ENCODE measurements at places on chromosomes 3 and 15.

- DNase-seq = no peak
Measured at GRCh38 chr3:46863261-46863782, at the start of gene MYL3. Gene MYL3 (minus strand): TSS chr3:46863444. CDS start chr3:46863390, 54 bp downstream.

DNA sequence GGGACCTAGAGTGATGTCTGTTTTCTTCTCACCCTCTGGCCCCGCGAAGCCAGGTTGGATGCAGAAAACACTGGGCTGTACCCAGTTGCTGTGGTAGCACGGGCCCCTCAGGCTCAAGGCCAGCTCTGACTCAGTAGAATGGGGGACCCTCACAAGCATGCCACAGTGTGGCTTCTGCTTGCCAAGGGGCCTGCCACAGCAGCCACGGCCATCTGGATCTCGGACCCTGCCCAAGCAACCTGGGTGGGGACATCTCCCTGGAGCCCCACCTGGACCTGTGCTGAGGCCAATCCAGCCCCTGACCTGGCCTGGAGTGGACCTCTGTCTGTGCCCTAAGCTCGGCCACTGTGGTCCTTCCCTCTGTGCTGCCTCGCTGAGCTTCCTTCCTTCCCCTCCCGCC is 59.0 kb downstream of the MGLL start:
- DNase-seq = no peak

GRCh38 chr3:126464997-126465396 is 10.7 kb downstream of the ZXDC start:
- DNase-seq = no peak

- DNase-seq = no peak
Measured at GRCh38 chr3:143056372-143056771, 55.0 kb downstream of the U2SURP start.

GRCh38 chr3:100527347-100527735 is 34.9 kb downstream of the TMEM45A start:
- no peak for DNase-seq

- DNase-seq = no peak
Measured at GRCh38 chr3:196868297-196868661, 559 bp downstream of the SENP5 start.

DNA sequence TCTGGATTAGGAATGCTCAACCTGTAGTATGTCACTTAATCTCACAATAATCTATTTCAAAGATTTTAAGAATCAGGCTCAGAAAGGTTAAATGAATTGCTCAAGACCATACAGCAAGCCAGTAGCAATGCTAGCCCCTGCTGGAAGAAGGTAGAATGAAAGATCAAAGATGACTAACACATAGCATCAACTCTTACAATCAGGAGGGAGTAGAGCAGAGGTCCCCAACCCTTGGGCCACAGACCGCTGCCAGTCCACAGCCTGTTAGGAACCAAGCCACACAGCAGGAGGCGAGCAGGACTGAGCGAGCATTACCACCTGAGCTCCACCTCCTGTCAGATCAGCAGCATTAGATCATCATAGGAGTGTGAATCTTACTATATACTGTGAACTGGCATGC is 15.5 kb upstream of the GATM start:
- DNase-seq = no peak

- no peak for DNase-seq
Measured at GRCh38 chr15:99390667-99391066, 139.4 kb downstream of the LRRC28 start.

DNA sequence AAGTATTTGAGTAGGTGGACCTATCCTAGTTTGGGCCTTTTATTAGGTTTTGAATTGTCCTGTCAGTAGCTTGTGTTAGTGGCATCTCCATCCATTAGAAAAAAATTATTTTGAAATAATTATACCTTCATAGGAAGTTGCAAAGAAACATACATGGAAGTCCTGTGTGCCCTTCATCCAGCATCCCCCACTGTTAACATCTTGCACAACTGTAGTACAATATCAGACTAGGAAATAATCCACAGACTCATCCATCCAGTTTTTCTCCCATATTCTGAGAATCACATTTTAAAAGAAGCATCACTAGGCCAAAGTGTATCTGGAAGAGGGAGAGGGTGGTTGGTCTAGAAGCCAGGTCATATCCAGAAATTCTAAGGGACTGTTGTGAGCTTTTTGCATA is 155.5 kb upstream of the ROPN1 start:
- DNase-seq = no peak

DNA sequence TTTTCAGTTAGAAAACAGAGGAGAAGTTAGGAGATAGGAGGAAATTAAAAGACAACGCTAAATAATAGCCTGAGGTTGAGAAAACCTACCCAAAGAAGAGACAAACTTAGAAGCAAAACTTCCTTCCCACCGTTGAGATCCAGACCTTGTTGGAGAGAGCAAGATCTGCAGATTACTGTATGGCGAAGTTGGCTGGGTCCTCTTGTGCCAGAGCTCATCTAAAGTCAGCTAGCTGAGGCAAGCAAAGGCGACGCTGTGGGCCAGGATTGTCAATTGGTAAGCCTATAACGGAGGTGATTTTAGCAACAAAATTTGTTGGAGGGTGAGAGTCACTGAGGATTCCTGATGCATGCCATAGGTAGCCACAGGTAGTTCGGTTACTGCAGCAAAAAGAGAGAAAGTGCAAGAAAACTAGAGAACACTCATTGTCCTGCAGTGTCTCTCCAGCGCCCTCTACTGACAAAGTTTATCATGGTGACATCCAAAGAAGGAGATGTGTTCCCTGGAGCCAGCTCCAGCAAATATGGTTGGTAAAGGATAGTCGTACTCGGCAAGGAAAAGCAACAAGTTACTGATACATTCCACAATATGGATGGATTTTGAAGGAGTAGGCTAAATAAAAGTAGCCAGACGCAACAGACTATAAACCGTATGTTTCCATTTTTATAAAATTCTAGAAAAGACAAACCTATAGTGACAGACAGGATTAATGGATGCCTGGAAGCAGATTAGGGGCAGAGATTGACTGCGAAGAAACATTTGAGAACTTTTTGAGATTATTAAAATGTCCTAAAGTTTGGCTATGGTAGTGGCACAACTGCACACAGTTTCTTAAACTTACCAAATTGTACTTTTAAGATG is 9.8 kb upstream of the OR5K4 start:
- DNase-seq = no peak

DNA sequence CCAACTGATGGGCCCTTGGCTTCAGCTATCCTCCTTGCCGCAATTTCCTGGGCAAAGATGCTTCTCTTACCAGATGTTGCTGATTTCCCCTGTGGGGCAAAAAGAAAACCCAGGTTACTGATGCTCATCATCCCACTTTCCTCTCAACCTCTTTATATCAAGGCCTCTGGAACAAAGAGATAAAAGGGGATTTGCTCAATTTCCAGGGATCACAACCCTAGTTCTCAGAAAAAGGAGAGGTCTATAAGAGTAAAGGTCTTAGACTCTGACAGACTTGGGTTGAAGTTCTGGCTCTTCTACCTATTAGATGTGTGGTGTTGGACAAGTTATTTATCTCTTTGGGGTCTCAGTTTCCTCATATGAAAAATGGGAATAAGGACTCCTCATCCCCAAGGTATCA is 8.5 kb downstream of the RPAP1 start:
- DNase-seq = no peak

GRCh38 chr3:45546126-45546620 is 48.4 kb upstream of the LIMD1 start:
- no peak for DNase-seq

- DNase-seq = no peak
Measured at GRCh38 chr3:157738441-157738840, 235.2 kb upstream of the VEPH1 start.

DNA sequence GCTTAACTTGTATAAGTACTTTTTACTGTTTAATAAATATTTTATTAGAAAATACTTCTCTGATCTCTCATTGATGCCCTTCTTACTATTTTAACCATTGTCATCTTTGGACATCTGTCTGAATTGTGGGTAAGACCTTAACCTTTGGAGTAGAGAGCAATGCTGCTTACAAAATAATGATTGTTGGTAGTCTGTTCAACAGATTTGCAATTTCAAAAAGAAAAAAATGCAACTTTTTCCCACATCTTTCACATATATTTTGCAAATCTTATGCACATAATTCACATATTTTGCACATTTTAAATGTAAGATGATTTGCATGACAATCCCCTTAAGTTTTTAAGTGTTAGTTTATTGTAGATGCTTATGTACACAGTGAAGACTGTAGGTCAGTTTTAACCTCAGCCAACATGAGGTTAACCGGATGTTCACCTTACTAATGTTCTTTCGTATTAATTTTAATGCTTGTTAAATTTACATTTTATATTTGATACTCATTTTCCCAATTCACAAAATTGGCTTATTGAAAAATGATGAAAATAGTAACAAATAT is 16.7 kb downstream of the C3orf38 start:
- DNase-seq = no peak

GRCh38 chr15:48983300-48983699 is 19.6 kb upstream of the SHC4 start:
- DNase-seq = no peak
